ENCODE measurements at places on chromosomes 13 and 19.

DNA sequence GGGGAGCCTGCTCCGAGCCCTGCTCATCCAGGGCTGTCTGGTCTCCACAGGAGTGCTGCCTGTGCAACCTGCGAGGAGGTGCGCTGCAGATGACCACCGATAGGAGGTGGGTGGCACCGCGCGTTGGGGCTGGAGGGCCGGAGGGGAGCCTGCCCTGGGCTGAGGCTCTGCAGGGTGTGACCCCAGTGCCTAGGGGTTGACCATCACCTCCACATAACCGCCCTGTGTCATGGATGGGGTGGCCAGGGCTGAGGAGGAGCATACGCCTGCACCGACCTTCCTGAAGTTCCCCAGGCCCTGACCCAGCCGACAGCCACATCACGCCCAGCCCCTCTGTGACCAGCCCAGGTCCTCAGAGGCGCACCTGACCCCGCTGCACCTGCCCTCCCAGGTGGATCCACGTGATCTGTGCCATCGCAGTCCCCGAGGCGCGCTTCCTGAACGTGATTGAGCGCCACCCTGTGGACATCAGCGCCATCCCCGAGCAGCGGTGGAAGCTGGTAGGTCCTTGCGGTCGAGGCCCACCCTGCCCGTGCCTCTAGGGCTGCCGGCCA lies 168.7 kb downstream of the KDM4B start:
- no peak for DNase-seq

GRCh38 chr13:32447894-32448623 lies 20.1 kb upstream of the N4BP2L1 start:
- DNase-seq = no peak

- DNase-seq = no peak
These were observed 21.7 kb upstream of the SLC25A30 start for GRCh38 chr13:45439781-45440462.

- no peak for DNase-seq
These were observed 9.3 kb downstream of the SCEL start for GRCh38 chr13:77544758-77545338.

- no peak for DNase-seq
These were observed 107.7 kb upstream of the SPATA13 start for GRCh38 chr13:24052547-24053518.

All from stimulated activated CD4-positive, alpha-beta T cell treated with anti-CD3 and anti-CD28 coated beads, Interleukin-12 subunit alpha, Interleukin-12 subunit beta, amount 100 ng/mL, for 4 hours (primary cell).